GM12878 (cell line): ENCODE measurements at places on chromosomes 11 and 22.
A peak's percentile ranks its signal among the peaks of the same experiment; 100 is the strongest.

DNA sequence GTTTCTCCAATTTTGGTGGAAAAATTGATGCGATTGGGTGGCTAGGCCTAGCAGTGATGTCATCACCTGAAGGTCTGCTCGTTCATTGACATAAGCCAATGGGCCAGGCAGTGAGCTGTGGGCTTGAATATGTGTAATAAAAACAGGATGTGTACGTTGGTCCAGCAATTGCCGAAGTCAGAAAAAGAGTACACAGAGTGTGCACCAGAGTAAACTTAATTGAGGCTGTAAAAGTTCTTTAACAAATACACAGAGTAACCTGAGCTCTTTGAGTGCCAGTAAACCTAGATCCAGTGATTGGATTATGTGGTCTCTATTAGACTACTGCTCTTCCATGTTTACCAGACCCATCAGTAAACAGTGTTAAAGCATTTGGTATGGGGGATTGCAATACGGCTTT, 13.0 kb upstream of the GLYATL1 start:
- no peak for DNase-seq

- DNase-seq: peak; percentile 91
Measured at GRCh38 chr11:77449060-77449521, 24.8 kb downstream of the PAK1 start.

DNA sequence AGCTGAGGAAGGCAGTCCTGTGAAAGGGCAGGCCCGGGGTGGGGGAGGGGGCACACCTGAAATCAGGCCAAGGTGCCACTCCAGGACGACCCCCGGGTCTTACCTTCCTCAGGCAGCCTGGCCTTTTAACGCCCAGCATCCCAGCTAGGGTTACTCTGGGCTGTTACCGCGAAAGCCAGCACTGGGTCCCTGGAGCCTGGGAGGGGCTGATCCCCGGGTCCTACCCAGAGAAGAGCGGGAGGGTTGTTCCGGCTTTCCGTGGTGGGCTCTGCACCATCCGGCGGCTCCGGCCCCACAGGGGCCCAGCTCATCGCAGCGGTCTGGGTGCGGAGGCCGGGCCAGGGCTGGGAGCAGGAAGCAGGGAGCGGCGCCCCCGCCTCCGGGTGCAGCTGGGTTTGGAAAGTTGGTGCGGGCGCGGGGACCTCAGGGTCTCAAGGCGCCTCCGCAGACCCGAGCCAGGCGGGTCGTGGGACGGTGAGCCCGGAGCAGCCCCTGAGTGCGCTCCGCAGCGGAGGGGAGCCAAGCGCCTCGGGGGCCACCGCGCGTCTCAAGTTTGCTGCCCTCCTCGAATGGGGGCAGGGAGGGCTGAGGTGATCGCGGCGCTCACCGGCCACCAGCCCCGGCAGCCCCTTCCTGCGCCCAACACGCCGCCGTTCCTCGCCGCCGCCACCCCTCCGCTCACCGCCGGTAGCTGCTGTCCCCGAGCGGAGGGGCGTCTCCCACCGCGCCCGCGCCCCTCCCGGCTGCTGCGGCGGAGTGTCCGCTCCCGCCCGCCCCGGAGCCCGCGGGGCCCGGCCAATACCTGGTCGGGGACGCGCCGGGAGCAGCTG, 831 bp downstream of the CHST1 start:
- DNase-seq: no peak

GRCh38 chr11:84524422-84525051, 1102.6 kb downstream of the DLG2 start:
- no peak for DNase-seq

DNA sequence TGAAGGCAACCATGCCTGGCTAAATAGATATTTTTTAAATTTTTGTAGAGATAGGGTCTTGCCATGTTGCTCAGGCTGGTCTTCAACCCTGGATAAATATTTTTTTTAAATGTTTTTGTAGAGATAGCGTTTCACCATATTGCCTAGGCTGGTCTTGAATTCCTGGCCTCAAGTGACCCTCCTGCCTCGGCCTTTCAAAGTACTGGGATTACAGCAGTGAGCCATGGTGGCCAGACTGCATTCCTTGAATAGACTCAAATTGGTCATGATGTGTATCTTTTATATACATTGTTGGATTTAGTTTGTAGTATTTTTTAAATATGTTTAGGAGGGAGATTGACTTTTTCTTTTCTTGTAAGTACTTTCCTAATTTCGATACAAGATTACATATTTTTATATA, 325.7 kb upstream of the C11orf87 start:
- DNase-seq: no peak

GRCh38 chr11:92302770-92303169, 78.2 kb downstream of the FAT3 start:
- DNase-seq: no peak

- no peak for DNase-seq
Measured at GRCh38 chr11:41786087-41786486, 326.6 kb upstream of the LRRC4C start.

GRCh38 chr11:88327061-88327460, 10.5 kb downstream of the CTSC start:
- DNase-seq: no peak

GRCh38 chr22:20412474-20413216, 18.7 kb downstream of the ZNF74 start:
- no peak for DNase-seq

DNA sequence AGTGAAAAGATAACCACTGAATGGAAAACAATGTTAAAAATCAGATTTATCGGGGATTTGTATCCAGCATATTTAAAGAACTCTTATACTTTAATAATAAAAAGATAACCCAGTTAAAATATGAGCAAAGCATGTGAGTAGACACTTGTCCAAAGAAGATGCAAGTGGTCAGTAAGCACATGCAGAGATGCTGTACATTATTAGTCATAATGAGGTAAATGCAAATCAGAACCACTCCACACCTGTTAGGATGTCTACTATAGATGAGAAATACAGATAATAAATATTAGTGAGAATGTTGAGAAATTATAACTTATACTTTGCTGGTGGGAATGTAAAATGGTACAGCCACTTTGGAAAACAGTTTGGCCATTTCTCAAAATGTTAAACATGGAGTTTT, 28.0 kb downstream of the QSER1 start:
- DNase-seq: no peak

- DNase-seq: no peak
Measured at GRCh38 chr11:122204206-122204605, 88.2 kb upstream of the BLID start.

DNA sequence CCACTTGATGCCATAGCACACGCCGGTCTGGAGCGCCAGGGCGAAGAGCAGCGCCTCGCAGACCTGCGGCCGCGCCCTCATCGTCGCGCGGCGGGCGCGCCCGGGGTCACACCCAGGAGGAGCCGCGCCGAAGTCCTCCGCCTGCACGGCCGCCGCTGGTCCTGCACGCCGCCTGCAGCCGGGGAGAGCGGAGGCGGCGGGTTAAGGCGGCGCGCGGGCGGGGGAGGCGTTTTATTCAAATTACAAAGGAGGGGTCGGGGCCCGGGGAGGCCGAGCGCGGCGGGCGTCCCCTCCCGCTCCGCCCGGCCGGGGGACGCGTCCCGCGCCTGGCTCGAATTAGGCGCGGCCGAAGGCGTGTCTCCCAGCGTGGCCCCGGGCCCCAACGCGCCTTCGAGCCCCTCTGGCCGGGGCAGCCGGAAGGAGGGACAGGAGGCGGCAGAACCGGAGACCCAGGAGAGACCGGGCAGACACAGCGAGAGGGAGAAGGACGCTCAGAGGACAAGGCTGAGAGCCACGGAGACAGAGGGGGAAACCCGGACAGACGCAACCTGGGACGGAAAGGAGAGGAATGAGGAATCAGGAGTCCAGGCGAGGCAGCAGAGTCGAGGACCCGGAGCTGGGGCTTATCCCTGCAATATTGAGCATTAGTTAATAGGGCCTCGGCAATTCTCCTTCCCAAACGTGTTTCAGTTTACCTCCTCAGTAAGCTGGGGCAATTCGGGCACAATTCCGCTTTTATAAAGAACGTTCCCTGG, at the start of gene WNT11:
Gene WNT11, minus strand, starts transcription at position 176 of the 755 bp plus-strand sequence. Its CDS starts 95 bp downstream, at position 81.
- no peak for DNase-seq

- DNase-seq: no peak
Measured at GRCh38 chr11:126339863-126340434, 15.5 kb upstream of the ST3GAL4 start.

- DNase-seq: no peak
Measured at GRCh38 chr11:116930177-116930576, 92.8 kb upstream of the APOA1 start.

DNA sequence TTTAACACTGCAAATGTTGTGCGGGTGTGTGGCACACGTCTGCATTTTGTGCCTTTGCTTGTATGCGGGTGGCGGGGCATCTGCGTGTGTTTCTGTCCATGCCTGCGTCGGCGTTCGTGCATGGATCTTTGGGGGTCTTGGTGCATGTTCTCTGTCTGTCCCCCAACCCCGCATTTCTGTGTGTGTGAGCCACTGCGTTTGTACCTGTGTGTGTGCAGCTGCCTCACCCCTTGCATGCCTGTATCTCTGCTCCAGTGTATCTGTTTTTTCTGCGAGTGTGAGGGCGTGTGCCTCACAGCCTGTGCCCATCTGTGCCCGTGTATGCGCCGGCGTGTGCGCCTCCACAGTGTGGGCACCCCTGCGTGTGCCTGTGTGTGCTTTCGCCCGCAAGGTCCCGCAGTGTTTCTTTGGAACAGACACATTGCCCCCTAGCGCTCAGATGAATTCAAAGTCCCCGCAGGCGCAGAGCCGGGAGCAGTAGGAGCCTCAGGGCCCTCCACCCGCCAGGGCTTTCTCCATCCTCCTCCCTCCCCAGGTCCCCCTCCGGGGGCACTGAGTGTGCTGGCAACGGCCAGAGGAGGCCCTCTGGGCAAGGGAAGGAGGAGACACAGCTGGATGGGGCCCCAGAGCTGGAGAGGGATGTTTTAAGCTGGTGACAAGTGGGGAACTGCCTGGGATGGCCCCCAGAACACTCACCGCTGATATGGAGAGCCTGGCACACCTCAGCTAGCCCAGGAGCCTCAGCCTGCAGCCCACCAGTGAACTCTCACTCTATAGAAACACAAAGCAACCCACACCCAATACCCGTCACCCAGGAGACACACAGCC, 3.1 kb upstream of the MN1 start:
- DNase-seq: no peak

GRCh38 chr11:91209306-91209705, 986.5 kb upstream of the CHORDC1 start:
- no peak for DNase-seq

GRCh38 chr11:69008737-69009440, 4.2 kb downstream of the MRGPRF start:
- DNase-seq: no peak

GRCh38 chr11:80109031-80109430, 668.2 kb upstream of the TENM4 start:
- DNase-seq: no peak
